Myocyte (in vitro differentiated cells): ENCODE measurements at places on chromosomes 12 and 14.
A peak's percentile ranks its signal among the peaks of the same experiment; 100 is the strongest.

- DNase-seq = no peak
Measured at GRCh38 chr12:130621696-130622298, 94.3 kb downstream of the RIMBP2 start.

GRCh38 chr12:108768591-108769500, 37.5 kb upstream of the CORO1C start:
- DNase-seq = no peak

- no peak for DNase-seq
Measured at GRCh38 chr12:53626702-53627169, 554 bp upstream of the ATF7 start.

- DNase-seq = no peak
Measured at GRCh38 chr12:42346403-42347002, 20.5 kb downstream of the PPHLN1 start.

- DNase-seq = peak; percentile 44
Measured at GRCh38 chr12:130916241-130916911, 37.3 kb upstream of the ADGRD1 start.

GRCh38 chr12:58575256-58575655, 345.0 kb downstream of the LRIG3 start:
- DNase-seq = peak; percentile 71

GRCh38 chr12:93127107-93127560, 198.0 kb upstream of the EEA1 start:
- no peak for DNase-seq

DNA sequence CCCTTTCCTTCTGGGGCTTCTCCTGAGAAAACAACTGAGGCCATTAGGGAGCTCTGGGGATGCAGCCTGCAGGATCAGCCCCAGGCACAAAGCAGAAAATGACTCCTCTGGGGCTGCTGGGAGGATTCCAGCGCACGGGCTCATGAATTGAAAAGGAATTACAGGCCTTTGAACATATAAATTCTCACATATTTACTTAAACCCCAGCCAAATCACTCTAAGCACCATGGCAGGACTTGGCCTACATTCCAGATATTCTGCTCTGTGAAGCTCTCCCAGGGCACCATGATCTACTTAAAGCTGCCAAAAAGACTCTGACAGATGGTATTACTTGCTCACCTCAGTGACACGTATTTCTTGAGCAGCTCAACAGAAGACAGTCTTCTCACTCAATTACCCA, 87.2 kb downstream of the ZFC3H1 start:
- no peak for DNase-seq

GRCh38 chr12:10366875-10367274, 23.0 kb downstream of the KLRK1 start:
- DNase-seq = peak; percentile 59

- peak; percentile 97 for DNase-seq
Measured at GRCh38 chr12:53984901-53985691, at the start of gene HOXC10. HOXC10 (plus strand) TSS chr12:53985146; CDS start chr12:53985260, 114 bp downstream.

DNA sequence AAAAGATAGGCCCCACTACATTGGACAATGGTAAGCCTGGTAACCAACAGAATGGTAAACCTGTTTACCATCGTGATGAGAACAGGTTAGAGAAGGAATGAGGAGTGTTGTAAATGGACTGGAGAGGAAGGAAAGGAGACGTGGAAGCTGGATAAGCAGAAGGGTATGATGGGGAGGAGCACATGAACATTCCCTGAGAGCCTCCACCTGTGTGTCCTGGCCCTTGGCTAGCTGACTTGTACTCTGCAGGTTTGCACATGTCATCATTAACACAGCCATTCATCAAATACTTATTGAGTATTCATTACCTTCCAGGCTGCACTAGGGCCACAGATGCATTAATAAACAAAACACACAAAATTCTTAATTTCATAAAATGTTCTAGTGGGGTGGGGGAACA, 4.3 kb upstream of the IL26 start:
- no peak for DNase-seq

GRCh38 chr14:69680297-69680696, 68.9 kb downstream of the SUSD6 start:
- no peak for DNase-seq

DNA sequence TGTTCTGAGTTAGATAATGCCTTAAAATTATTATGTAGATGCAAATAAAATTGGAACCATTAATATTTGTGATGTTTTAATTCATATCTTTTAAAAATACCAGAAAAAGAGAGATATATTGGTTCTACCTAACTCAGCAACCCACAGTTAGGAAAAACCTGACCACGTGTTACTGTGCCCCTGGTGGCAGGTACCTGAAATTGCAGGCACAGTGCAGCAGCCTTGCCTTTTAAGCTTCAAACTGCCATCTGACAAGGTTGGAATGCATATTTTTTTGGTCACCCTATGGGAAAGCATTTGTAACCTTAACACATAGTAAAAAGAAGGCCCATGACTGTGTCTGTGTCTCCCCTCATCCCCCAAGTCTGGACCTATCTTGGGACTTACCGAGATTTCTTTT, 109.4 kb upstream of the NOS1 start:
- DNase-seq = no peak

DNA sequence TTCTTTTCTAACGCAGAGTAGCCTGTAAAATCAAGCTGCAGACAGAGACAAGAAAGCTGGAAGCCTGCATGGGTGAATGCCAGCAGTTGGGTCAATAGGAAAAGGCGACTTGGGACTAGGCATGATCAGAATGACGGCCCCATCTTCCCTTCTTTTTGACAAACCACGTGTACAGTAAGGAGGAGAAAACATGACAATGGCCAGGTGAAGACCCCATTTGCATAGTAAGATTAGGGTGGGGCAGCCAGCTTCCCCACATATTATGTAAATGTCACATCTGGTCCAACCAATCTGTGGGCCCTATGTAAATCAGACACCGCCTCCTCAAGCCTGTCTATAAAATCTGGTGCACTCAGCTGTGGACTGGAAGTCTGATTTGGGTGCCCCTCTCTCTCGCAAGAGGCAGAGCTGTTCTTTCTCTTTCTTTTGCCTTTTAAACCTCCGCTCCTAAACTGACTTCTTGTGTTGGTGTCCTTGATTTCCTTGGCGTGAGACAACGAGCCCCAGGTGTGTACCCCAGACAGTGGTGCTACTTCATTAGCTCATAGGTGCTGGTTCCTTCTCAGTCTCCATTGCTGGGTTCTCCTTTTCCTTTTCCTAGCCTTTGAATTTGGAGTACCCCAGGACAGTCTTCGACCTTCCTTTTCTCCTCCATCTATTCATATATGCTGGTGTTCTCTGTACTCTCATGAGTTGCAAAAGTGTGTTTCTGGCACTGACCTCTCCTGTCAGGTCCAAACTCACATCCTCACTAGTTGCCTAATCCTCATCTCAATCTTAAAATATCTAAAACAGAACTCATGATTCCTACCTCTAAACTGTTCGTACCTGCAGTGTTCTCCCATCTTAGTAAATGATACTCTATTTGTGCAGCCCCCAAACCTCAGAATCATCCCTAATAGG, 9.4 kb upstream of the DHRS7 start:
- no peak for DNase-seq

DNA sequence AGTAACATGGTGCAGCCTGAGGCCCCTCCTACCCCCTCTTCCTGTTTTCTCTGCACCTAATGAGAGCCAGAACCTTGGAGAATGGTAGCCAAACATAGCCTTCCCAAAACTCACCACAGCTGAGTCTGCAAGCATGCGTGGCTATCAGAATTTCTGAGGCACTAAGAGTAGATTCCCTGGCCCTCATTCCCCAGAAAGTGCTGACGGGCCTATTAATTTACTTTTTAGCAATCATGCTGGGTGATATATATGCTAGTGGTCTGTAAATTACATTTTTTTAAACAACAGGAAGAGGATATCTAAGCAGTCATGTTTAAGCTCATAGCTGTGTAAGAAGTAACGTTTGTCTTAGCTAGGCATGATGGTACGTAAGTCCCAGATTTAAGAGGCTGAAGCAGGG, 30.4 kb downstream of the KANSL2 start:
- DNase-seq = no peak

- DNase-seq = no peak
Measured at GRCh38 chr12:26122061-26122680, 2.7 kb downstream of the BHLHE41 start.

GRCh38 chr12:120292411-120292660, 633 bp upstream of the RNU4-2 start:
- DNase-seq = no peak

GRCh38 chr12:57796996-57797395, 14.4 kb downstream of the TSFM start:
- DNase-seq = no peak

DNA sequence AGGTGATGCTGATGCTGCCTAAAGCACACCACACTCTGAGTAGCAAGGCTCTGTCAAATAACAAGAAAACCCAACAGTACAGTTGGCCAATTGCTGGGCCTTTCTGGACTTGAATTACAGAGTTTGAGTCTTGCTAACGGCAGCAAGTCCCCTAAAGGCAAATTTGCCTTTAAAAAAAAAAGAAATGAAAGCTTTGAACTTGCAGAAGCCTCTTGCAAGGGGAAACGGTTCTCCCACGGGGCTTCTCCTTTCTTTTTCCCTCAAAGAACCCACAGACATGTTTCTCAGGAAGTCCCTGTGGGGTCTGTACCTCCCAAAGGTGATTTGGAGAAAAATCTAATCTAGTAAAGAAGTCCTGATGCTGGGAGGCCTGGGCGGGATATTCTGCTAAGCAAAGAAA, 191.3 kb upstream of the MYL2 start:
- DNase-seq = no peak

DNA sequence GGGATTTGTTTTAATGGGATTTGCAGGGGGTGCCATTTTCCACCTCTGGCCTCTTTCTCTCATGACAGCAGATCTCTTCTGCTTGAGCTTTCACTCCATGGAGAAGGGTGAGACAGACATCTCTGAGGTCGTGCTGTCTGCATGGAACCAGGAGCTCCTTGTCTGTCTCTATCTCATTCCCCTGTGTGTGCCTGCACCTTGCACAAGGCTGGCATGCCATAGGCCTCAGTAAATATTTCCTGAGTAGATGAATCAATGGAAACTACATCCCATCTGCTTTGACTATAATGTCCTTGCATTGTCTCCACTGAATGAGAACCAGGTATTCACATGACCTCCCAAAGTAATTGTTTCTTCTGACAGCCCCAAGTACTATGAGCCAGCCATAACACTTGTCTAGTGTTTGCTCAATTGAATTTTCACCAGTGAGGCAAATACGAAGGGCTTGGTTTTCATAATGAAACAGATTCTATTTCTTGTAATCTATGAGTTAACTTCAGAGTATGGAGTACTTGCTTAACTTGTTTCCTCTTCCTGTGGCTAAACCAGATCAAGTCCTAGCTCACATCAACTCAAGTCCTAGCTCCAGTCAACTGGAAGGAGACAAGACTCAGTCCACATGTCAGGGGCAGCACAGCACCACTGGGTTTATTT, 32.3 kb downstream of the KCNK13 start:
- DNase-seq = no peak

- DNase-seq = no peak
Measured at GRCh38 chr12:131208425-131208824, 254.7 kb downstream of the ADGRD1 start.

DNA sequence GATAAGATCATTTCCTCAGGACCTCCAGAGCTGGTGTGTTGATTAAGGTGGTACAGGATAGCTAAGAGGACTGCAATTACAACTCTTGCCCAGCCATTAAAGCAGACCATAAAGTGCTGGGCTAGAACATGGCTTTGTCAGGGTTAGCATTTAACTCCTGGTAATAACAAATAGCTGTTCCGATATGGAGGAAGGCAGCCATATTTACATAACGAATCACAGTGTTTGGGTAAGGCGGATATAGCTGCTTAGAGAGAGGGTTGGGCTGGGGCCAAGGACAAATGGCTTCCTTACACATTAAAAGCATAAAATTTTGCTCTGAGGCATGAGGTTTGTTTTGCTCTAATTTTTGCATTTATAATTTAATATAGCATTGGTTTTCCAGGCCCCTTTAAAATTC, 297.7 kb upstream of the DDHD1 start:
- no peak for DNase-seq

DNA sequence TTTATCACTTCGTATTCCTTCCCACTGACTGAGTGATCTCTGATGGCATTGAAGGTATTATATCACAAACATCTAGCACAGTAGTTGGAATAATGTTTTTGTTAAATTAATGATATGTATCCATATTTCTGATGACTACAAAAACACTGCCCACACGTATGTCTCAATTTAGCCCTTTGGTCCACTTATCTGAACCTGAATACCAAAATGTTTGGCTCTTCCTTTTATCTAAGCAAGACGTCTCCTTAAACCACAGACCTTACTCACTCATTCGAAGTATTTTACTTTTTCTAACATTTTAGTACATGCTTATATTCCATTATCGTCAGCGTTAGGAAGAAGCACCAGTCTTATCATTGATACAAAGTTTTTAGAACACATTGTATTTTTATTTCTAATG, 126.4 kb downstream of the PIK3C2G start:
- DNase-seq = no peak

DNA sequence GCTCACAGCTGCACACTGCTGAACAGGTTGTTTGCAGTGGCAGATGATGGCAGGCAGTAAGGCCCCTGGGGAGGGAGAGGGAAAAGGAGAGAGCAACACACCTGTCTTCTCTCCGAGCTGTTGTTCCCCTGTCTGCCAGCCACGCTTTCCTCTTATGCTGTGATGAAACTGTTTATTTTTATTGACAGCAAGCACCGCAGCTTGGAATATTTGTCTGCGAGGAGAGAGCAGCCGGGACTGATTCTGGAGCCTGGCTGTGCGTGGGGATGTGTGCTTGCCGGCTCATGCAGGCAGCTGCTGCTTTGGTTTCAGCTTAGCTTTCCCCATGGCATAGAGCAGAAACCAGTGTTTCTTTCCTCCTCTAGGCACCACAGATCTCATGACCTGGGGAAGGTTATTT, 58.7 kb upstream of the KCNA5 start:
- DNase-seq = no peak

DNA sequence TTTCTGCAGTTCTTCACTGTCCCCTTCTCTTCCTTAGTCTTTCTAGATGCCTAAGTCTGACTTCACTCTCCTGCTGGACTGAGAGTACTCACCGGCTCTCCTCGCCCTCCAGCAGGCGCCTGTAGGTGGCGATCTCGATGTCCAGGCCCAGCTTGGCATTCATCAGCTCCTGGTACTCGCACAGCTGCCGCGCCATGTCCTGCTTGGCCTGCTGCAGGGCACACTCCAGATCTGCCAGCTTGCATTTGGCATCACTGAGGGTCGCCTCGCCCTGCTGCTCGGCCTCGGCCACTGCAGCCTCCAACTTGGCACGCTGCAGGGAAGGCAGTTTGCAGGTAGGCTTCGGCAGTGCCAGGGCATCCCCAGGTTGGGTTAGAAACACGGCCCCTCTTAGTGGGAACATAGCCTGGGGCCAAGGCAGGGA, 5.2 kb downstream of the KRT84 start:
- peak; percentile 74 for DNase-seq

DNA sequence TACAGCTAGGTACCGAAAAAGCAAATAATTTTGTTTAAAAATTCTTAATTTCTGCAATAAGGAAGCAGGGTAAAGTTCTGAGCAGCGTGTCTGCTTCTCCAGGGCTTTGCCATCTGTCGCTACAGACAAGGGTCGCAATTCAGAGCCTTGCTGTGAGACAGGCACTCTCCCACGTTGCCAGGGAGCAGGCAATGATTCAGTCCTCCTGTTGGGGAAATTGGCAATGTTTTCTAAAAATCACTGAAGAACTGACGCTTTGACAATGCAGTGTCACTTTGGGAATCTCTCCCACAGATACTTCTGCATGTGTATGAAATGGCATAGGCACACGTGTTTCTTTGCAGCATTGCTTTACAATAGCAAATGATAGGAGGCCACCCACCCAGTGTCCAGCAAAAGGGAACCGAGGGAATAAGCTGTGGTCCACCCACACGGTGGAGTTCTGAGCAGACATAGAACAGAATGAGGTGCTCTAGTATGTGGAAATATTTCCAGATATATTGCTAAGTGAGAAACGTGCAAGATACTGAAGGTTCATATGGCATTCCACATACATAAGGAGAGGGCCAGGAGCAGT, 16.0 kb upstream of the HIP1R start:
- DNase-seq = no peak
